ENCODE measurements at places on chromosomes 16 and 17.
A peak's percentile ranks its signal among the peaks of the same experiment; 100 is the strongest.

- no peak for DNase-seq
These were observed 3.0 kb upstream of the NFAT5 start for GRCh38 chr16:69562813-69563212.

DNA sequence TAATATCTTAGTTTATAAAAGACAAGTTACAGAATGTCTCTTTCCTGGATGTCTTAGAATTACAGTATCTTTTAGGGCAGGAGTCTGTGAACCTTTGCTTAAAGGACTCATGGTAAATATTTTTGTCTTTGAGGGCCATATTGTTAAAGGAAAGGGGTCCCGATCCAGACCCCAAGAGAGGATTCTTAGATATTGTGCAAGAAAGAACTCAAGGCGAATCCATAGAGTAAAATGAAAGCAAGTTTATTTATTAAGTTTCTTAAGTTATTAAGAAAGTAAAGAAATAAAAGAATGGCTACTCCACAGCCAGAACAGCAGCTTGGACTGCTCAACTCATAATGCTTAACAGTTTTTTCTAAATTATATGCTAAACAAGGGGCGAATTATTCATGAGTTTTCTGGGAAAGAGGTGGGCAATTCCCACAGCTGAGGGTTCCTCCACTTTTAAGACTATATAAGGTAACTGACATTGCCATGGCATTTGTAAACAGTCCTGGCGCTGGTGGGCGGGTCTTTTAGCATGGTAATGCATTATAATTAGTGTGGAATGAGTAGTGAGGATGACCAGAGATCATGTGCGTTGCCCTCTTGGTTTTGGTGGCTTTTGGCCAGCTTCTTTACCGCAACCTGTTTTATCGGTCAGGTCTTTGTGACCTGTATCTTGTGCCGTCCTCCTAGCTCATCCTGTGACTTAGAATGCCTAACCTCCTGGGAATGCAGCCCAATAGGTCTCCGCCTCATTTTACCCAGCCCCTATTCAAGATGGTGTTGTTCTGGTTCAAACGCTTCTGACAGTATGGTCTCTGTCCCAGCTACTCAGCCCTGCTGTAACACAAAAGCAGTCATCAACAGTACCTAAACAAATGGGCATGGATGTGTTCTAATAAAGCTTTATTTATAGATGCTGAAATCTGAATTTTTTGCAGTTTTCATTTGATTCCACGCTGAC, 53.2 kb downstream of the BMERB1 start:
- DNase-seq: no peak

- DNase-seq: no peak
These were observed 85.2 kb downstream of the GLG1 start for GRCh38 chr16:74521691-74522090.

GRCh38 chr17:3695723-3696411, at the start of gene P2RX5:
TSS of gene P2RX5 (minus strand) at chr17:3696155. CDS start at chr17:3696005, 150 bp downstream.
- DNase-seq: peak; percentile 80

DNA sequence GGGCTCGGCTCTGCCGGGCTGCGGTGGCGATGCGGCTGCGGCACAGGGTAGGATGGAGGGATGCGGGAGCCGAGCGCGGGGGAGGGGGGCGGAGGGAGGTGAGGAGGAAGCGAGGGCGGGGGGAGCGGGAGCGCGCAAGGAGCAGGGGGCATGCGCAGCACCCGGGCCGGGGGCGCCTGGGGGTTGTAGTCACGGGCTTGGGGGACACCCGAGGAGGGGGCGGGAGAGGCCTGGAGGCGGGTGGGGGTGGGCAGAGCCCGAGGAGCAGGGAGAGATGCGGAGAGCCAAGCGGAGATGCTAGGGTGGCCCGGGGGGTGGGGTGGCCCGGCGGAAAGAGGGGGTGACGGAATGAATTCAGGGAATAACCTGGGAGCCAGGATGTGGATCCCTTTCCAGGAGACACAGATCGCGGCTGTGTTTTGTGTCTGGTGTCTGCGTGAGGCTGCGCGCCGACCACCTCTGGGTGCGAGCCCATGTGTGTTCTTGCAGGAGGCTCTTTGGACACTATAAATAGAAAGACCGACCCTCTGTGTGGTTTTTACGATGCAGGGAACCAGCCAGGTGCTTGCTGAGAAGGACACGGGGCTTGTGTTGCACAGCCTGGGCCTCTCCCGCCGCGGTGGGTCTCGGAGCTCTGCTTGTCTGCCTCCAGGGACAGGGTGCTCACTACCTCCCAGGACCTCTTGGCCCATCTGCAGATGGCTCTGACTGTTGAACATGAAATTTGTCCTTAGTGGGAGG, at the start of gene STX1B:
TSS of gene STX1B (minus strand) at position 54 of the 741 bp plus-strand sequence. CDS start 242 bp downstream, outside the sequence.
- no peak for DNase-seq

- no peak for DNase-seq
These were observed 52.2 kb downstream of the DNAH17 start for GRCh38 chr17:78524870-78525510.

GRCh38 chr16:67055712-67056487, 27.0 kb downstream of the CBFB start:
- DNase-seq: no peak

DNA sequence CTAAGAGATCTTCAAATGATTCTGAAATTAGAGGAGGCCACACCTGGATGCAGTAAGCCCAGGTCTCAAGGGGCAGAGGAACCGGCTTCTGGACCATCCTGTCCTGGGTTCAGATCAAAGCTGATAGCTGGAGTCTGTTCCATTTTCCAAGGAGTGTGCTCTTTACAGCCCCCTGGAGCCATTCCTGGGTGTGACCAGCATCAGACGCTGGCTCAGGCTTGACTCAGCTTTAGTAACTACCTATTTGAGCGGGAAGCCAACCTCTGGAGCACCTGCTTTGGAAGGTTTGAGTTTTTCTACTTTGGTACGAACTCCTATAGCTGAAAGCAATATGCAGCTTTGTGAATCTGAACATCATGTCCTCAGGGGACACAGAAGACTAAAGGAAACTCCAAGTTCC, 12.9 kb upstream of the BBS2 start:
- no peak for DNase-seq

- no peak for DNase-seq
These were observed 7.9 kb upstream of the SLFN14 start for GRCh38 chr17:35568561-35568960.

DNA sequence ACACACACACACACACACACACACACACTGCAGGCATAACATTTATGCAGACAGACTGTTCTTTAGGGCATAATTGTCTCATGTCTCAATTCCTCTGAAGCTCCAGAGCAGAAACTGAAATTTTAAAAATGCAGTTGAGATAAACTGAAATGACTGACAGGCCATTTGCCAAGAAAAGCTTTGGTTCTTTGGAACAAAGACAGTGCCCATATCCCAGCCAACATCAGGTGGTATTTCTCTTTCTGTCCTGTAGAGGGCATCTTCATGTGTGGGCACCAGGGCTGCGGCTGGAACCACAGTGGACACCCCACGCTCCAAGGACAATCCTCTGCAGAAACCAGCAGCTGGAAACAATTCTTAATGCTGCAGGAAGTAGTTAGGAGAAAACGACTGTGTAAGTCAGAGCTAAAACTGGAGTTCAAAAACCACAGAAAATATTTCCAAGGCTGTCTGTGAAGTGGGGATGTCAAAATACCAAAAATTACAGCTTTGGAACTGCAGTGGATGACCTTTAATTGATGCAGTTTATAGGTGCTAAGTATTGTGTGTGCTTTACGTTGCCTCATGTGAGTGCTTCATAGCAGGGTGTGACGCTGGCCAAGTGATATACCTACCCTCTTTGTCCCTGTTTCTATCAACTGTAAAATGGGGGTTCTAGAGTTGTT, 10.6 kb upstream of the MEFV start:
- no peak for DNase-seq

DNA sequence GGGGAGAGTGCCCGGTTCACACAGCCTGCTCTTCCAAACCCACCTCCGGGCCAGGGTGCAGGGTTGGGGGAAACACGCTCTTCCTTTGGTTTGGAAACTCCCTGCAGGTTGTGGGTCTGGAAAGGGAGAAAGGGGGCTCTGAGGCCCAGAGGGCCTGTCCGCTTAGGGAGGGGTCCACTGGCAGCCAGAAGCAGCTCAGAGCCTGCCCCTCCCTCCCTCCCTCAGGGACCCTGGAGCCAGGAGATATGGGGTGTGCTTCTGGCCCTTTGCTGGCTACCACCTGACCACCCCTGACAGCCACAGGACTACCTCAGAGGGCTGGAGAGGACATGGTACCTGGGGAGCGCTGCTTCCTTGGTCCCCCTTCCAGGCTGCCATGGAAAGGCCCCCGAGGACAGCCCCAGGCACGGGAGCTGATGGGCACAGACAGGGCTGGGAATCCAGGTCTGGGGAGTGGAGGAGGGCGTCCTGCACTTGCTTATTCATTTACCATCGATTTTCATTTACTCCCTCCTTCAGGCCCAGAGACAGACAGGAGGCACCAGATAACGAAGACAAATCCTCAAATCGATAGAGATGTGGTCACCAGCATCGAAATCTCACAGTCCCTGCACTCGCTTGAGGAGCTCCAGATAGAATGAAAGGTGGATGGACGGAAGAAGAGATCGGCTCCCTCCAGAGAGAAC, 48.4 kb upstream of the DOC2B start:
- no peak for DNase-seq

DNA sequence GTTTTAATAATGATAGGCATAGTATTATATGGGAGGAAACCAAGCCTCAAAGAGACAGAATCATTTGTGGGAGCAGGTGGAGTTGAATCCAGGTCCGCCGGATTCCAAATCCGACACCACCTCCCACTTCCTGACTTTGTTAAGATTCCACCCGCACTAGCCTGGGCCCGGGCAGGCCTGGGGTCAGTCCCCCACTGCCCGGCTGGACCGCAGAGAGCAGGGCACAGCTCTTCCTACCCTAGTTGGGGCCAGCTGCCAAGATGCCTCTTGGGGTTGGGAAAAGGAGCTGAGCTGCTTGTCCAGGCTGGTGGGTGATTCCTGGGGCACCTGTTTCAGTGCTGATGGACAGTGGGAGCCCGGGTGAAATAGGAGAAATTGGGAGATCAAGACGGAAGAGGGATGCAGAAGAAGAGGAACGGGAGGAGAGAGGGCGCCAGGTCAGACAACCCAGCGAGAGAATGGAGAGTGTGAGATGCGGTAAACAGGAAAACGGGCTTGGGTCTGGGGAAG, 53.9 kb downstream of the OR1D5 start:
- DNase-seq: no peak

DNA sequence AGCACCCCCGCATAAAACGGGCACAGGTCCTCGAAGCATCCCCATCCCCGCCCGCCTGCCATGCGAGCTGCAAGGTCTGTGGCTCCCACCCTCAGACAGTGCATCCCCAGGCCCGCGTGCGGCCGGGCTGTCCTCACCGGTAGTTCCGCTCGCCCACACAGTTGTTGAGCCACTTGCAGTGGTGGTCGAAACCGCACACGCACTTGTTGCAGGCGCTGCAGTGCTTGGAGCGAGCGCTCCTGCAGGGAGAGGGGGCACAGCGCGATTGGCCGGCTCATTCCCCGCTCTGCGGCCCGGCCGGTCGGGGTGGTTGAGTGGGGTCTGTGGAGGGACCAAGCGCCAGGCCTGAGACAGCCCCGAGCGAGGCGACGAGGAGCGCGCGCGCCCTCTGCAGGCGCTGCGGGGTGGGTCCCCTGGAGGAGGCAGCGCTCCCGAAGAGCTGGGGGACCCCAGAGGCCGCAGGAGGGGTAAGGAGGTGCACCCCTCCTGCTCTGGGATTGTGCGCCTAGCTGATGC, 6.0 kb upstream of the TPPP3 start:
- peak; percentile 72 for DNase-seq

DNA sequence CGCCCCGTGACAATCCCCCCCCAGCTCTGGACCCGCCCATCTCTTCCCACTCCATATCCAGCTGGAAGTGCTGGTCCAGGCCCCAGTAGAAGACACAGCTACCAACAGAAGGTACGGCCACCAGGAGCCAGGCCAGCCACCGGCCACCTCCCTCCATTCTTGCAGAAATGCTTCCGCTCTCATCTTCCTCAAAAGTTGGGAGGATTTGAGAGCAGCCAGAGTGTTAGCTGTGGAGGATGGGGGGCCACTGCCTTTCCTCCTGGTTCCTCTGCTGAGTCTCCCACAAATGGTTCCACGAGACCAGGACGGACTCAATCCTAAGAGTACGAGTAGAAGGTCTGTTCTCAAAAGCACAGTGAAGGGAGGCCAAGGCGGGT, 78.3 kb downstream of the GAS7 start:
- DNase-seq: peak; percentile 32

GRCh38 chr16:29842732-29843346, 20.2 kb downstream of the CDIPT start:
- DNase-seq: no peak

- DNase-seq: no peak
These were observed 4.1 kb upstream of the YPEL2 start for GRCh38 chr17:59327121-59327980.

GRCh38 chr17:1928976-1929375, 96.2 kb downstream of the RTN4RL1 start:
- DNase-seq: no peak

DNA sequence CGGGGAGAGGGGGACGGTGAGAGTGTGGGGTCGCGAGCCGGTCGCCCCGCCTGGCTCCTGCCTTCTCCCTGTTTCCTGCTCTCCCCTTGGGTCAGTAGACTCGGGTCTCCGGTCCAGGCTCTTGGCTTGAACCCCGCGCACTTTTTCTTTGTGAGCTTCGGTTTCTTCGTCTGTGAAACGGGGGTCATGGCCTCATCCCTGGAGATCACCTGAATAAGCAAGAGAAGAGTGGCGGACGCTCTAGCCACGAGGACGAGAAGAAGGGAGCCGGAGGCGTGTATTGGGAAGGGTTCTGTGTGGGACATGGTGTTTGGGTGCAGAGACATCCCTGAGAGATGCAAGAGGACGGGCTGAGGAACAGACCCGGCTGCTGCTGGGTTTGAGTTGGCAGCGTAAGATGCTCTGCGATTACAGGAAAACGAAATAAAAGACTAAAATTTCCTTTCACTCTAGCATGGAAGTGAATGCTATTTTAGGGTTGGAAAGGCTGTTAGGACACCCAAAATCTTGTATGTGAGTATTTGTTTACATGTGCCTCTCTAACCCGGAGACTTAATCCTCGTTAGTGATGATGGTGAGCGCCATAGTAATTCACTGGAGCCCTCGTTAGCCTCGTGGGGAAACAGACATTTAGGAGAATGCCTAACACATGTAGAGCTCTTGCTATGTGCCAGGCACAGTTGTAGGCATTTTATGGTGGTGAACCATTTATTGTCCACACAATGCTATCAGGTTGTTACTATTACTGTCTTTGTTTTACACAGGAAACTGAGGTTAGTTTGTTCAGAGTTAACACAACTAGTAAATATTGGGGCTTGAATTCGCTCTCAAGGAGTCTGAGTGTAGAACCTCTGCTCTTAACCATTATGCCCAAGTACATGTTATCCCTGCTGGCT, 646 bp downstream of the KIF22 start:
- no peak for DNase-seq

DNA sequence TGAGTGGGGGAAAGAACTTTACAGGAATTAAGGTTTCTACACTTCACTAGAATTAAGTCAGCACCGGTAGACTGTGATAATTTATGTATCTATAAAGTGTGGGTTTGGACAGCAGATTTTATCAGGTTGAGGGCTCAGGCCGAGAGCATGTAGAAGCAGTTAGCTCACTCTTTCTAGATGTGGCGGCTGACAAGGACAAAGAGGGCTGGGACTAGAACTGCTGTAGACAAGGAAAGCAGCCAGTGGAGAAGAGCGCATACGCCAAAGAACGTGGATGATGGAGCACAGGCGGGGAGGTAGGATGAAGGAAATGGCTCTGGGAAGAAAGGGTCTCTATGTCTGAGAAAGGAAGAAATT, 504 bp upstream of the GOSR1 start:
- no peak for DNase-seq

Measured in B cell (primary cell).